ENCODE measurements at places on chromosomes 1 and 21.
A peak's percentile ranks its signal among the peaks of the same experiment; 100 is the strongest.

DNA sequence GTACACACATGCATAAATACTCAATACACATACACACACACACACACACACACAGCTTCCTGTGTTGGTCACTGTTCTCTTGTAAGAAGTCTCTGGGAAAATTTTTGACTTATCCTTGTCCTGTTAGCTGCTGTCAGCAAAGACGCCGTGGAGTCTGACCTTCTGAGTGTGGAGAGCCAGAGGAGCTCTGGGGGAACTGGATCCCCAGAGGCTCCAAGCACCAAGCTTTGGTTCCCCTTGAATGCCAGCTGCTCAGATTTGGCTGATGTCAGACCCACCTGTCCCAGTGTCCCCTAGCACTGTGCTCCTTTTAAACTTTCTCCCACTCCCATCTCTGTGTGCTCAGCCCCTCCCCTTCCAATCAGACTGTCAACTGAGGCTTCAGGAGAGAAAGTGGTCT, 319.1 kb downstream of the CAMTA1 start:
- DNase-seq = no peak

GRCh38 chr21:36045993-36046392, 14.3 kb downstream of the SETD4 start:
- DNase-seq = no peak

DNA sequence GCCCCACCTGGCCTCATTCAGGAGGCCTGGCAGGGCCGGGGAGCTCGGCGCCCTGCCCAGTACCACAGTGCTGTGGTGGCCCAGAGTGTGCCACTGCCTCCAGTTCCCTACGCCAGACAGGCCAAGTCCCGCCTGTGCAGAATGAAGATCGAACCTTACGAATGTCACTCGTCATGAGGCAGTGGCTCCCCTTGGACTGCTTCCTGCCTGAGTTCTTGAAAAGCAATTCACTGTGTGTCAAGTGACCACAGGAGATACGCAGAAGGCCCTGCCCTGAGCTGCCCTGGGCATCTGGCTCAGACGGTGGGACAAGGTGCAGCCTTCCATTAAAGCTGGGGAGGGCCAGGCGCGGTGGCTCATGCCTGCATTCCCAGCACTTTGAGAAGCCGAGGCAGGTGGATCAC, 49.6 kb upstream of the LRP8 start:
- no peak for DNase-seq

DNA sequence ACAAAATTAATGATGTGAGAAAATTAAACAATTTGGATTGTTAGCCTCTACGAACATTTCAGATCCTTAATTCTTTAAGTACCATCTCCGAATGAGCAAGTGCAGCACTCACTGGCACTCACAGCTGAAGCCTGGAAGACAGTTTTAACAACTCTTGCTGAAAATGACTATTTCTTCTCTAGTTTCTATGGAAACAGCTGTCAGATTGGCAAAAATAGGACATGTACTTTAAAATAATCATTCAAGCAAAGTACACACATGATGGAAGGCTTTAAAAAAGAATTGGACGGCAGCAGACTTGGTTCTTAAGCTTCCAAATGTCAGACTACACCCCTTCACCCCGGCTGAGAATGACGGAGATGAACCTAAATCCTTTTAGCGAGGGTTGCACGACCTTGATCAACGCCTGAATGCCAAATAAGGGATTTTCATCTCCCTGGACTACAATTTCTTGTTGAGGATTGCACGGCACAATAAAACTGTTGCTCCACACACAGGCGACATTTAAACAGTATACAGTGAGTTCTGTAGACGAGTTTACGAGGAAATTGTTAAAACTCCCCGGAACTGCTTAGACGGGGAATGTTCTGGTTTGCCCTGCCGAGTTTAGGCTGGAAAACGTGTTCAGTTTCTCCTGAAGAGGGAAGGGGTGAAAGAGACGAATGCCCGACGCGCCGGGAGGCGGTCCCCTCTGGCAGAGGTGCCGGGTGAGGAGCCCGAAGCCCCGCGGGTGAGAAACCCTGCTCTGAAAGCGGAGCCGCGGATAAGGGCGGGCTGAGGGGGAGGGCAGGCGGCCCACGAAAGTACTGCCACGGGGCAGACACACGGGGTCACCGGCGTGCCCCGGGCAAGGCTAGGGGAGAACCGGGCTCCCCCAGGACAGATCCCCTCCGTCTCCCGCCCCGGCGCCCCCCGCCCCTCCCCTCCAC, 671 bp downstream of the OMA1 start:
- DNase-seq = peak; percentile 80

DNA sequence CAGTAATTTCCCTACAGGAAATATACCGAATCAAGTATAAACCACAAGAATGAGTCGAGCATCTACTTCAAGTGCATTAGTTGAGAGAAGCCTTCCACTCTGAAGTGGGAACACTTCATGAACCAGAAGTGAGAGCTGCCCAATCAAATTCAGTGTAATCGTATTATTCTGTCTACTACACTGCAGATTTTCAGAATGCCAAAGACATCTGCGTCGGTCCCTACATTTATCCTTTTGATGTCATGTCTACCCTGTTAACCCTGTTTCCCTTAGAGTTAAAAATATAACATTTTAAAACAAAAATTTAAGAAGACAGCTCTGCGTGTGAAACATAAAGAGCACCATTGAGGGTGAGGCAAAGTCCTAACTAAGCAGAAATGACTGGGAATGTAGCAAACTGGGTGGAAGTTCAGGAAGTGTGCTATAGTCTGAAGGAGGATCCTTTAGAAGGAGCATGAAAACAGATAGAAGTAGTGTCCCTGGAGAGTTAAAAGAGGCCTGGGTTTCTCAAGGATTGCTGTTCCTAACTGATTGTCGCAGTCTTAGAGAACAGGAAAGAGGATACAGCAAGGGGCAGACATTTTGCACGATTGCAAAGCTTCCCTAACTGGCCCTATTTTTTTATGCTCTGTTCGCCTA, 291.2 kb downstream of the PTPRC start:
- peak; percentile 48 for DNase-seq

DNA sequence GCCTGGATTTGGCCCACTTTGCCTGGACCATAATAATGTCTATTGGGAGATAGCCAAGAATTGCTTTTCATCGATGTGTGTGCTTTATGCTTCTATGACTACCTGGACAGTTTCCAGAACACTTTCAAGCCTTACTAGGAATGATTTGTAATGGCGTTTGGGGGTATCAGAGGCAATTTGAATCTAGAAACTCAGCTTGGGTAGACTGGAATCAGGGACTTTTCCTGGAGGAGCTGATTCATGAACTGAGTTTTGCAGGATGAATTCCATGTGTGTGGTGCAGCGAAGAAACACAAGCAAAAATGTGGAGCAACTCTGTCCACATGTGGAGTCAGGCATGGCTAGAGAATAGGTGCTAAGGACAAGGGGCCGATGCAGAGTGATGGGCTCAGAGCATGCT, 11.9 kb upstream of the TMEM61 start:
- DNase-seq = no peak

GRCh38 chr1:41664861-41665640, 180.6 kb upstream of the EDN2 start:
- DNase-seq = no peak

GRCh38 chr1:20080441-20081352, 10.7 kb downstream of the PLA2G5 start:
- DNase-seq = peak; percentile 8

DNA sequence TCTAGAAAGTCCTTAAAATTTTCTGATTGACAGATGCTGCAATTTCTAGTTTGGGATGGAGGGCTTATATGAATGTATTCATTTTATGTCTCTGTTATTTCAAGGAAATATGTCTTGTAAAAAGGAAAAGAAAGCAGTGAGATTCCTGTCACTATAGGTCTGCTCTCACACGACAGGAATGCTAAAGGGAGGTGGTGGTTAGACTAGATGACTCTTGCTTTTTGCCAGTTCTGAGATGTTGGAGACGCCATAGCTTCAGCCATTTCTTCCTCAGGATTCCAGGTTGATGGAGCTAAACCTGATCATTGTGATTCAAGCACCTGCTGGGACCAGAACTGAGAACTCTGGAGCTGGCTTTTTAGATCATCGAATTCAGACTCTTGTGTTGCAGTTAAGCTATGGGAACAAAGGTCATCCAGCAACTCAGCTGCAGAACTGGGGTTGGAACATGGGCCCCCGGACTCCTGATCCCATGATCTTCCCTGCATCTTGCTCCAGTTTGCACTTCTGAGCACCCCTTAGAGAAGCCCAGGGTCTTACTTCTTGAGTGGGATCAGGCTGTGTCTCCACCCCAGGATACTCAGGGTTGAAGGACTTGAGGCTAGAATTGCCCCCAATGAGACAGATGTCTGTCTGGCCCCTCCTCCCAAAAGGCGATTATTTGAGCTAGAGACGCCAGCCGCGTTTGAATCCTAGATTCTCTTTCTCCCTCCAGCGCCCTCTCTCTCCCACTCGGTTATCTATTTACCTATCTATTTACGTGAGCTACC, 46.7 kb upstream of the FOXO6 start:
- no peak for DNase-seq

GRCh38 chr1:66752000-66752592, at the start of gene DYNLT5:
DYNLT5 (plus strand) TSS chr1:66752459; CDS start chr1:66754659, 2,200 bp downstream.
- no peak for DNase-seq

- no peak for DNase-seq
These were observed 78.3 kb upstream of the MORC3 start for GRCh38 chr21:36241717-36242116.

All from CD4-positive, alpha-beta T cell treated with Interleukin-12 subunit alpha and Interleukin-12 subunit beta, for 1 hour (primary cell).